ENCODE measurements at places on chromosomes 4 and X.

DNA sequence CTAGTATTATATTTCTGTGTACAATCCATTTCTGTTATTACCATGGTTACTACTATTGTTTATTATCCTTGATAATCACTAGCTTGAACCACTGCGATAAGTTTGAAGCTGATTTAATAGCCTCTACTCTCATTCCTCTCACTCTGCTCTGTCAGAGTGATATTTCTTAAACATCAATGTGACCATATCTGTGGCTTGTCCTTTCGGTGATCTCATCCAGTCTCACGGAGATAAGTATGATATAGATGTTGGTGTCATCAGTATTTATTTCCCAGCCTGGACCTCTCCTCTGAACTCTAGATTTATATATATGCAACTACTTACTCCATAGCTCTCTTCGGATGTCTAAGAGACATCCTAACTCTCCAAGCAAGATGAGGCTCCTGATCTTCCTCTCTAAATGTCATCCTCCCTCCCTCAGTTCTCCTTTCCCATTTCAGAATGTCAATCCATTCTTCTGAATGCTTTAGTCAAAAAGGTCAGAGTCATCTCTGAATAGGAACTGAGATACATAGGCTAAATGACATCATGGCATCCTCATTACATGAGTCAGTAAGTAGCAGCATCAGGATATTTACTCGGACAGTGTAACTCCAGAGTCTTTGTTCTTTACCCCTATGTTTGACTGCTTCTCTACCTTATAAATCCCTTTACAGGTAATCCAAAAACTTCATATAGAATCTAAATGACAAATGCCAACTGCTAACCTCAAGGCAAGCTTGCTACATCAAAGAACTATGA lies 129.5 kb downstream of the PACRGL start:
- DNase-seq = no peak

DNA sequence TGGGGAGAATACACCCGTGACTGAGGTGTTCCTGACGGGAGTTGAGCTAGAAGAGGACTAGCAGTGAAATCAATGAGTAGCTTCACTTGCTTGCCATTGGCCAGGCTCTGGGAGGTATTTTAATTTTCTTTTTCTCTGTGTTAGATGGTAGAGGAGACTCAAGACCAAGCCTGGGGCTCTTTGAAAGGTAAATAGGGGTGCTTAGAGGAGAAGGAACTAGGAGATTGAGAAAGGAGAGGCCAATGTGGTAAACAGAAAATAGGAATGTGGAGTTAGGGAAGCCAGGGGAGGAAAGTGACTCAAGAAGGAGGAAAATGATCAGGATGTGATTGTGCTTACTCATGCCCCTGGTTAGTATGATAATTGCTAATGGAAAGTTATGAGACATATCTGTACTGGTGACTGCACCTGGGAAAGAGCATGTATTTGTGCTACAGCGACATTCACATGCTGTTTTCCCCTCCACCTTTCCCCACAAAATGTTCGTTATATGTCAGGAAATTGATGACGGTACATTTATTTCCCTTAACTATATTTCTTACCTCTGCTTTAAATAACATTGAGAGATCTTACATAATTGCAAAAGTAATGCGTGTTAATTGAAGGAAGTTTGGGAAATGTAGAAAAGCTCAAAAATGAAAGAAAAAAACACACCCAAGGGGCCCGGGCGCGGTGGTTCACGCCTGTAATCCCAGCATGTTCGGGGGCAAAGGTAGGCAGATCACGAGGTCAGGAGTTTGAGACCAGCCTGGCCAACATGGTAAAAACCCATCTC lies 16.9 kb upstream of the LRBA start:
- no peak for DNase-seq

- DNase-seq = no peak
Observed at GRCh38 chrX:136525738-136526606, 6.0 kb upstream of the VGLL1 start.

- no peak for DNase-seq
Observed at GRCh38 chrX:153568451-153569011, 30.4 kb downstream of the CCNQ start.

DNA sequence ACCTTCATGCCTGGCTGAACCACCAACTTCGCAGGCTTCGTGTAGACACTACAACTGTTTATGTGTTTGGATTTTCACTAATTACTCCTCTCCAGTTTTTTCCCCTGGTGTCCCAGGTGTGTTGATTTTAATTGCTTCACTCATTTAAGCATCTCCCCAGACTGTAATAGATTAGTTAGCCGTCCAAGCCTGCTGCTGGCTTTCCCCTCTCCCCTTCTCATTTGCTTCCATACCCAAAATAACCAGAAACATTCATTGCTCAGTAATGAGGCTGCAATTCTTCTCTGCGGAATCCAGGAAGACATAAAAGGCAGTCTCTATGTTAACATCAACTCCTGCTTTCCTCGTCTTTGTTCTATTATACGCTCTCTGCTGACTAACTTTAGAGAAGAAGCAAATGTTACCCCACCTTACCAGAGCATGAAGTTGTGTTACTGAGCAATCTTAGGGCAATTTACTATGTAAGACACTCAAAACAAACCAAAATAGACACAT lies 37.9 kb upstream of the SCRG1 start:
- no peak for DNase-seq

- DNase-seq = no peak
Observed at GRCh38 chrX:12820737-12821136, 29.5 kb downstream of the PRPS2 start.

- no peak for DNase-seq
Observed at GRCh38 chr4:73603271-73603710, 16.9 kb downstream of the RASSF6 start.

- no peak for DNase-seq
Observed at GRCh38 chrX:31433856-31434255, 362.0 kb upstream of the FTHL17 start.

GRCh38 chr4:71470524-71470923 lies 131.7 kb downstream of the SLC4A4 start:
- no peak for DNase-seq

GRCh38 chrX:149720021-149720689 lies 8.3 kb downstream of the MAGEA11 start:
- no peak for DNase-seq

DNA sequence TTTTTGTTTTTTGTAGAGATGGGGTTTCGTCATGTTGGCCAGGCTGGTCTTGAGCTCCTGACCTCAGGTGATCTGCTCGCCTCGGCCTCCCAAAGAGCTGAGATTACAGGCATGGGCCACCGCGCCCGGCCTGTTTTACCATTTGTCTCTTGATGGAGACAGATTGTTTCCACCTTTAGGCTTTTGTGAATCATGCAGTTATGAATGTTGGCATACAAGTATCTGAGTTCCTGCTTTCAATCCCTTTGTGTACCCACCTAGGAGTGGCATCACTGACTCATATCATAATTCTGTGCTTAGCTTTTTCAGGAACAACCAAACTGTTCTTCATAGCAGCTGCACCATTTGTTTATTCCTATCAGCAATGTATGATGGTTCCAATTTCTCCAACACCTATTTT lies 20.2 kb upstream of the MGST2 start:
- no peak for DNase-seq

GRCh38 chrX:65726715-65727114 lies 59.3 kb downstream of the MSN start:
- DNase-seq = no peak

Measured in NCI-H774 (cell line).